ENCODE measurements at places on chromosomes 2 and 18.

DNA sequence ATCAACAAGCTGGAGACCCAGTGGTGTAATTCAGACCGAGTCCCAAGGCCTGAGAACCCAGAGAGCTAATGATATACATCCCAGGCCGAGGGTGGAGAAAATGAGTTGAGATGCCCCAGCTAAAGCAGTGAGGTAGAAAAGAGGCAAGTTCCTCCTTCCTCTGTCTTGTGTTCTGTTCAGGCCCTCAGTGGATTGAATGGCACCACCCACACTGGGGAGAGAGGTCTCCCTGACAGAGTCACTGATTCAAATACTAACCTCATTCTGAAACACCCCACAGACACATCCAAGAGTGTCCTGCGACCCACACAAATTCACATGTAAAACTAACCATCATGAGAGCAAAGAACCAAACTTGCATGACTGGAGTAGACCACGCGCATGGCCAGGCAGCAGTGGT, 215.3 kb downstream of the ANAPC1 start:
- no peak for DNase-seq

DNA sequence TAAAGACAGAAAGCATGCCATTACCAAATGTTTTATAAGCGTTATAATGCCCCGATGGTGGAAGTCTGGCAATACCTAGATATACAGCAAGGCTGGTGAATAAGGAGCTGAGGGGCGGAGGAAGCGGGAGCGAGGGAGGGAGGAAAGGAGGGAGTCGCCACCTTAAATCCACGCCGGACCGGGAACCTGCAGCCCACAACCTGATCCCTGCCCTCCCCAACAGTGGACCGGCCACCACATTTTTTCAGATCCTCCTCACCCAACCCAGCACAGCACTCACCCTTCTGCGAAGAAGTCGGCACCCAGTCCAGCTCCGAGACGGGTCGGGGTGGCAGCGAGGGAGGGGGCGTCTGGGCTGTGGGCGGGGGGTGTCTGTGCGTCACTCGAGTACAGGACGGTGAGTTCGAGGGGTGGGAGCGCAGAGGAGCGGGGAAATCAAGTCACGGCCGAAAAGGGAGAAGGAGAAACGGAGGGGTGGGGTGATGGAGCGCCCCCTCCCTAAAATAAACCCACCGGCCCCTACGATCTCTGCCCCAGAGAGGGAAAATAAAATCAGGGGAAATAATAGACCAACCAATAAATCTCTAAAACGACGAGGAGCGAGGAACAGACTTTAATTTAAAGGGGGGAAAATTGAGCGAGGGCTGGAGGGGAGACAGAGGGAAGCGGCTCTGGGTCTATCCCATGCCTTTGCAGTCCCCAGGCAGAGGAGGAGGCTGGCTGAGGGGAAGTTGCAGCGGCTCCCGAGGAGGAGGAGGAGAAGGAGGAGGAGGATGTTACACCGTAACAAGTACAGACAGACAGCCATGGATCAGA, 96.5 kb upstream of the SERTAD2 start:
- peak; percentile 45 for DNase-seq

- peak; percentile 23 for DNase-seq
Observed at GRCh38 chr2:49616800-49617199, 462.5 kb upstream of the FSHR start.

DNA sequence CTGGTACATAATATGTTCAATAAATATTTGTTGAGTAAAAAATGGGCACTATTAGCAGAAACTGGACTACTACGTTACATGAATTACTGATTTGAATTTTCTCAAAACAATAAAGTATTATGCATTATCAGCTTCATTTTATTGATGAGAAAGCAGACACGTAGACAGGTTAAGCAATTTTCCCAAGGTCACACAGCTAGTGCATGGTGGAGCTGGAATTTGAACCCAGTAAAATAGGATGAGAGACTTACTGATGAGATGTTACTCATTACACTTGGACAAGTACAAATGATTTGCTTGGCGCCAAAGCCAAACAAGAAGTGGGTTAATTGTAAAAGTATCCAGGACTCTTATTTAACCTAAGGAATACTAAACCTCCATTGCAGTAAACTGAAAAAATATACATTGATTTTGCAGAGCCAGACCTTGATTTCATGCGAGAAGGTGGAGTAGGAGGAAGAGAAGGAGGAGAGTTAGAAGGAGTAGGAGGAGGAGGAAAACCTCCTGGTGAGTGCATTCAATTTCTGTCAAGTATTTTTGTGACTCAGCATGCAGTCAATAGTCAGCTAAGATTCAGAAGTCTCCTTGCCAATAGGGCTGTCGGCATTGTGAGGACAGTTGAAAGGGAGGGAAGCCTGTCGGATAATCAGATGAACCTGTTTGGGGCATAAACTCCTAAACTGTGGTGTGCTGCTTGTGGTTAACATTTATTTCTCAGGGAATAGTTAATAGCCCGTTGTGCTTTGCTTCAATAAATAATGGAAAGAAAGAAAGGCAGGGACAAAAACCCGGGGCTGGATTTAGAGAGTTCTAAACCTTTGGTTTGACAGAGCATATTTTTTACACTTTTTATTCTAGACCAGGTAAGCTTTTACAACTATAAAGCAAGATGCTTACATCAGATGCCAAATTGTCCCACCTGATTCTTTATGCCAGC, 77.0 kb upstream of the TACR1 start:
- no peak for DNase-seq

- no peak for DNase-seq
Observed at GRCh38 chr18:13713455-13714055, 12.8 kb downstream of the FAM210A start.

- DNase-seq: no peak
Observed at GRCh38 chr2:7094231-7094741, 177.1 kb downstream of the RNF144A start.

DNA sequence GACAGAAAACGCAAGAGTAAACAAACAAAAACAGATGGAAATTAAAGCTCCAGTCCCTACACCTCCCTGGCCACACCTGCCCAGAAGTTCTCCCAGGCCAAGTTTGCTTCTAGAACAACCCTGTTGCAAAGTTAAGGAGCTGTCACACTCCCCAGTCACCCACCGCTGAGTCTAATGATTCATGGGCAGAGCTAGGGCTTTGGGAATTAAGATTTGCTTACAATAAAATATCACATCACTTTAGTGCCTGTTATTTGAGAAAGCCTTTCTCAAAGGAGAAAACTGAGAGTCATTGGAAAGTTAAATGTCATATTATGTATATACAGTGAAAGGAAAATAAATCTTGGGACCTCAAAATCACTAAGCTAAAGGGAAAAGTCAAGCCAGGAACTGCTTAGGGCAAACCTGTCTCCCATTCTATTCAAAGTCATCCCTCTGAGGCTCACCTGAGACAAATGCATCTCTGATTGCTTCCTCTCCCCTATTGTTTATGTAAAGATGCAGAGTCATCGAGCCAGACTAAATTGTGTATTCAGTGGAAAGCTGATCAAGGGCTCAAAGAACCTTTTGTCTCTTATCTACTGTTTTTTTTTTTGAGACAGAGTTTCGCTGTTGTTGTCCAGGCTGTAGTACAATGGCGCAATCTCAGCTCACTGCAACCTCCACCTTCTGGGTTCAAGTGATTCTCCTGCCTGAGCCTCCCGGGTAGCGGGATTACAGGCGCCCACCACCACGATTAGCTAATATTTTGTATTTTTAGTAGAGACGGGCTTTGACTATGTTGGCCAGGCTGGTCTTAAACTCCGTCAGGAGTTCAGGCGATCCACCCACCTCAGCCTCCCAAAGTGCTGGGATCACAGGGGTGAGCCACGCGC, 2.8 kb downstream of the CRYGB start:
- DNase-seq: no peak

DNA sequence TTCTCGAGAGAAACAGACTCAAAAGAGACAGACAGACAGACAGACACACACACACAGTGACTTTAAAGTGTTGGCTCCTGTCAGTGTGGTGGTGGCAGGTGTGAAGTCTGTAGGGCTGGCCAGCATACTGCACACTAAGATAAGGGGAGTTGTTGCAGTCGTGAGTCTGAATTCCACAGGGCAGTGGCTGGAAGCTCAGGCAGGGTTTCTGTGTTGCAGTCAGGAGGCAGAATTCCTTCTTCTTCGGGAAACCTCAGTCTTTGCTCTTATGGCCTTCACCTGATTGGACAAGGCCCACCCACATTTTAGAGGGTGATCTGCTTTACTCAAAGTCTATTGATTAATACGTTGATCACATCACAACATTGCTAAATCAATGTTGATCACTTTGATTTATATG, 478.4 kb upstream of the HS6ST1 start:
- DNase-seq: no peak

GRCh38 chr2:230956827-230957755, 32.0 kb upstream of the GPR55 start:
- no peak for DNase-seq

DNA sequence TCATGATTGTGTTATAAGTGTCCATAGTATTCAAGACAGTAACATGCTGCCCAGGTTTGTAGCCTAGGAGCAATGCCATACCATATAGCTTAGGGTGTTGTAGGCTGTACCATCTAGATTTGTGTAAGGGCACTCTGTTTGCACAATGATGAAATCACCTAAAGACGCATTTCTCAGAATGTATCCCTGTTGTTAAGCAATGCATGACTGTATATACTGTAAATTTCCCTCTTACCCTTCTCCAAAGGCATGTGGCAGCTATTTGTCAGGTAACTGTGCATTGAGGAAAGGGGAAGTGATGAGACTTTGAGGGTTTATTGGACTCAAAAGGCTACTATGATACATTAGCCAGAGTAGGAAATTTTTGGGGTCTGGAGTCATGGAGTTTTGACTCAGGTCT, 180.8 kb downstream of the VAPA start:
- no peak for DNase-seq

DNA sequence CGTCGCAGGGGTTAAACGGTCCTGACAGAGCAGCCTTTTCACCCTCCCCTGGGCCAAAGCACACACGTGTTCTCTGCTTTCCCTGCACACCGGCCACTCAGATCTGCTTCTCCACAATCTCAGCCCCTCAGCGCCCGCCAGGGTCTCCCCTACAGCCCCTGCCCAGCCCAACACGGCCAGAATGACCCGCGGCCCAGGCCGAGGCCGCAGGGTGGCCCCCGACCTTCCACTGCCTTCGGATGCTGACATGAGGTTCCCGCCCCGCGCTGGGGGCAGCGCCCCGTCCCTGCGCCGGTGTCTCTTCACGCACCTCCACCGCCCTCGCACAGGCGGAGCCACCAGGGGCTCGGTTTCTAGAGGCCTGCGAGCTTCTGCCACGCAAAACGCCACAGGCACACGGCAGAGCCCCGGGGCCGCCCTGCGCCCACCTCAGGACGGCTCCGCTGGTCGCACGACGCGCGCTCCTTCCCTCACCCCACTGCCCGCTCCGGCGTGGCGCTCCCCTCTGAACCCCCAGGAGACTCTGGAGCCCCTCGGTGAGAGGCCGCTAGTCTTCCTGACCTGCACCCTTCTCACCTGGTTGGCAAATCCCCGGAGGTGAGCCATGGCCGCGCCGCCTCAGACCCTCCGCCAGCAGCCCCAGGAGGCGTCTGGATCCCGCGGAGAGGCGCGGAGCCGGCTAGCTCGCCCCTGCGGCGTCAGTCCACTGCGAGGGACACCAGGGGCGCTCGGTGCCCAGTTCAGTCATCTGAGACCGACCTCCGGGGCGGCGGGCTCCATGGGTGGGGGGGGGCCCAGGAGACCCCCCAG, 749 bp downstream of the STK25 start:
- DNase-seq: no peak
